Sciatic nerve (tissue), 2 donors: ENCODE measurements at places on chromosomes 1 and 21.

DNA sequence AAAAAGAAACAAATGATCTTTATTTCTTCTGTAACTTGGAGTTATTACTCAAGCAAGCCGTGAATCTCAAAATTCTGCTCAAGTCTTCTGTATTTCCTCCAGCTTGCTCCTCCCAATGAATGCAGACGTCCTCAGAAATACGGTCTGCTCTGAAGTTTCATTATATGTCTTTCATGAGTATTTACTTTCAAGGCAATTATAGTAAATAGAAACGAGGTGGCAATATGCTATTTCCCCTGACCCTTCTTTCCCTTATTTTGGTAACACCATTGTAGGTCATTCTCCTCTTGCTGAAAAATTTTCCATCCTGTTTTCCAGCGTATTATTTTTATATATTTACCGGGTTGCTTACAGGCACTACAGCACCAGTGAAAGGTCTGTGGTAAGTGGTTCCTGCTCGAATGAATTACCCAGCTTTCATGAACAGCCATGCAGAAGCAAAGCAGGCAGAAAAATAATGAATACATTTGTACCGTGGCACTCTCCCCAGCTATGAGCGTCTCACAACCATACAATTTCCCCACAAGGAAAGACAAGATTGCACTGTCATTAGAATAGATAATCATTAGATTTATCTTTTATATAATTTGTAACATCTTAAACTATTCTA is 350.9 kb upstream of the PKN2 start:
- no peak for DNase-seq

DNA sequence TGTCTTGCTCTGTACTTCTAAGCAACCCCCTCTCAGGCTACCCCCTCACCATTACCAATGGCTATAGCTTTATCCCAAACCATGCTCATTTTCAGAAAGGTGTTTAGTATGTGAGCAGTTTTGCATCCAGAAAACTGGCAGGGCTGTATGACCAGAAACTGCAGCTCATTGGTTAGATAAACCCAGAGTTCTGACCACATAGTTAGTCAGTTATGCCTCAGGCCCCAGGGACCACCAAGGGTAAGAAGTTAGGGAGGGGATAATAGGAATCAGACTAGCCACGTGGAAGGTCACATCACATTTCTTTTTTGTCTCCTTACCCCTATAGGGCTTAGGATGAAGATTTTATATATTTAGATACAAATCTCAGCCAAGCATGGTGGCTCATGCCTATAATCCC is 1.2 kb downstream of the ITGA10 start:
- DNase-seq = no peak

- DNase-seq = no peak
Observed at GRCh38 chr1:67019121-67019520, 34.8 kb downstream of the SLC35D1 start.

GRCh38 chr1:215590779-215591491 is 23.8 kb downstream of the KCTD3 start:
- DNase-seq = no peak

DNA sequence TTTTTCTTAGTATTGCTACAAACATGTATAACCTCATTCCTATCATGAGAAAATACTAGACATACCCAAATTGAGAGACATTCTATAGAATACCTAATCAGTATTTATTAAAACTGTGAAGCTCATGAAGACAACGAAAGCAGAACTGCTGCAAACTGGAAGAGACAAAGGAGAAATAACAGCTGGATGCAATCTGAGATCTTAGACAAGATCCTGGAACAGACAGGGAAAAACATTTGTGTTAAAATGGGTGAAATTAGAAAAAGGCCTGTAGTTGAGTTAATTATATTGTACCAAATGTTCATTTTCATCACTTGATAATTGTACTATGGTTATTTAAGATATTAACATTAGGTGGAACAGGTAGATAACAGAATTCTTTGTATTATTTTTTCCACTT is 392.0 kb downstream of the PLPP3 start:
- no peak for DNase-seq
